ENCODE measurements at places on chromosomes 11 and 22.
A peak's percentile ranks its signal among the peaks of the same experiment; 100 is the strongest.

- DNase-seq: no peak
These were observed 84.6 kb downstream of the CLPB start for GRCh38 chr11:72349616-72350218.

GRCh38 chr11:71182791-71183677 lies 69.3 kb downstream of the SHANK2 start:
- DNase-seq: no peak

DNA sequence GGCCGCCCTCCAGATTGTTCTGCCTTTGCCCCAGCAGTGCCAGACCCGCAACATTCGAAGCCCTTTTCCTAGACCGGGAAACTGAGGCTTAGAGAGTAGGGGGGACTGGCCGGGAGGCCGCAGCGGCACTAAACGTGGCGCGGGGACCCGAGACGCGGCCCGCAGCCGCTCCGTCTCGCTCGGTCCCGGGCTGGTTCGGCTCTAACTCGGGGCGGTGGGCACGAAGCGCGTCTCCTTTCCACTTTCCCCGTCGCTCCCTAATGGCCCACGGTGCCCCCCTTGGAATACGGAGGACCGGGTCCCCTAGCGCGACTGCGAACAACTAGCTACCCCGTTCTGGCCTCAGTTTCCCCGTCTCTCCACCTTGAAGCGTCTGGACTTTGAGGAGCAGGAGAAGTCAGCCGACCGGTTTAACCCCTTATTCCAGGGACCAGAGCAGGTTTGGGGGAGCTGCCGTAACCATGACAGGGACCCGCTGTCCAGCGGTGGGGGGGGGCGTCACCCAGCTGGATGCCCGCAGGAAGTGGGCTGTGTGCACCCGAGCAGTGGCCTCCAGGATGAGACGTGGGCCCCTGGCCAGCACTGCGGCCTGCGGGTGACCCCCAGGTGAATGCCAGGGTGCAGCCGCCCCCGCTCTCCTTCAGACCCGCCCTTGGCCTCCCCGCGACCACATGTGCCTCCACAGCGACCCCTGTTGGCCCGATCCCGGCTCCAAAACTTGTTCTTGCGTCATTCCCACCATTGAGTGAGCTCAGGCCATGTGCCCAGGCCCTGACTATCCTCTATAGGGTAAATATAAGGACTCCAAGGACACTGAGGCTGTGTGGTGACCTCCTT lies 1.1 kb downstream of the CDC42EP1 start:
- peak; percentile 70 for DNase-seq

DNA sequence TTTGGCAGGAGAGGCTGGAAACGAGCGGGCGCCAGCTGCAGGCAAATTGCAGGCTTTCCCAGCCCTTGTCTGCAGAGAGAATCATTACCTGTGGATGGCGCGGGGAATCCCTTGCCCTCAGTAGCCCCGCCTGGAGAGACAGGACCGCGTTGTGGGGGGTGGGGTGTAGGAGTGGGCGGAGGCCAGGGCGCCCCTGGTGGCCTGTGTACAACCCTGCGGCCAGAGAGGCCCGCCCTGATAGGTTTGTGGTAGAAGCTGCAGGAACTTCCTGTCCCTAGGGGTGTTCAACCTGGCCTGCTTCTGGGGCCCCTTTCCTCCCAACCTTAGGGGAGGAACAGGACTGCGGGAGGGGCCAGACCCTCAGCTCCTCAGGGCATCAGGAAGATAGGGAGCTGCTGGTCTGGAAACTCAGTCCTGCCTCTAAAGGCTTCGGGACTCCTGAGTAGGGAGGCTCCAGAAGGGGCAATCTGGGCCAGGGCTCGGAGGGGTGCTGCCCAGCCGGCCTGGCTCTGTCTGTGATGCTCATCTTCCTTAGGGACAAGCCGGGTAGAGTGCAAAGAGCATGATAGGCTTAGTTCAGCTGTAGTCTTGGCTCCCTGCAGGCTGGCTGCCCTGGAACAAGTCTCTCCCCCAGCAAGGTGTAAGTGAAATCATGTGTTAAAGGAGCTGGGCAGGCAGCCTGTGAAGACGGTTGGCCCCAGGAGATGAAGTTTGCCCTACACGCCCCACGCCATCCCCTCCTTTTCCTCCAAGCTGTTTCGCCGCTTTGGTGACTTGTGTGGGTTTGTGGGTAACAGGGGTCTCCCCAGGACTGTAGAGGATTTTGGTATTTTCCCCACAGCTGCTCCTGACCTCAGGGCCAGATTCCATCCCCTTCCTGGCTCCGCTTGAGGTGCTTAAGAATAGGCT lies 24.1 kb upstream of the SUSD2 start:
- DNase-seq: peak; percentile 57

- DNase-seq: no peak
These were observed 95.0 kb downstream of the PDHX start for GRCh38 chr11:35011389-35011788.

GRCh38 chr11:123150882-123151281 lies 44.2 kb downstream of the CLMP start:
- DNase-seq: no peak

All from stimulated activated CD4-positive, alpha-beta T cell treated with anti-CD3 and anti-CD28 coated beads, TNF-alpha, amount 100 ng/mL, for 24 hours (primary cell).